ENCODE measurements at places on chromosomes 7 and 10.

- DNase-seq: no peak
Measured at GRCh38 chr10:116209781-116210180, 63.2 kb downstream of the GFRA1 start.

GRCh38 chr10:82390866-82391658 is 516.1 kb downstream of the NRG3 start:
- no peak for DNase-seq

DNA sequence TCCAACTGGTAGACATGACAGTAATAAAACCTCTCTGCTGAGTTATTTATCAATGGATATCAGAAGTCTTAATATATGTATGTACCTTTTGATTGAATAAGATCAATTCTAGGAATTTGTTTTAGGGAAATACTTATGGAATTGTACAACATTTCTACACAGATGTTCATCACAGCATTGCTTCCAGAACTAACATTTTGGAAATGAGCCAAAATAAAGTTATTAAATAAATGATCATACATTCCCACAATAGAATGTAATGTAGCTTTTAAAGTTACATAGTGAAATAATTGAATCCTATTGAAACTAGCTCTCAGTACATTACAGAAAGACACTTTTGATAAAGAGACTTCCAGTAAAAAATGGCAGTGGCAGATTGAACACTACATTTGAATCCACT is 481.6 kb upstream of the LRRN3 start:
- DNase-seq: no peak

- DNase-seq: no peak
Measured at GRCh38 chr7:127600885-127601284, 7.3 kb downstream of the FSCN3 start.

- DNase-seq: peak; percentile 46
Measured at GRCh38 chr7:30164567-30164966, 29.8 kb downstream of the MTURN start.

GRCh38 chr7:36273836-36274235 is 115.8 kb upstream of the ANLN start:
- no peak for DNase-seq

GRCh38 chr7:6258440-6259182 is 13.8 kb downstream of the CYTH3 start:
- DNase-seq: no peak

- DNase-seq: no peak
Measured at GRCh38 chr10:130956251-130956650, 355.3 kb downstream of the TCERG1L start.

GRCh38 chr7:30470163-30470770 is 8.3 kb downstream of the NOD1 start:
- no peak for DNase-seq

DNA sequence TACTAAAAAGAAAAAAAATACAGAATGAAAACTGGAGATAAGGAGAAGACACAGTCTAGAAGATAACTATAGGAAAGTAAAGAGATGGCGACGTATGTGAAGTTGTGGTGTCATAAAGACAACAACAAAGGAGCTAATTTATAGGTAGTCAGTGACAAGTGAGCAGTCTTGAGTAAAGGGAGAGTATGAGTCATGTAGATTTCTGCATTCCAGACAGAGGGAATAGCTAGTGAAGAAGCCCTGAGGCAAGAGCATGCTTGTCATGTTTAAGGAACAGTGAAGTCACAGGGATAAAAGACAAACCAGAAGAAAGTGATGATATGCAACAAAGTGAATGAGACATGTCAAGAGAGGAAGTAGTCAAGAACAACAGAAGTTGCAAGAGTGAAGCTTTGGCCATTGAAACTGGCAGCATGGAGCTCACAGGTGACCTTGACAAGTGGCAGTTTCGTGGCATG is 2.3 kb upstream of the MIOS start:
- peak; percentile 79 for DNase-seq

GRCh38 chr7:131480384-131481315 is 75.8 kb downstream of the PODXL start:
- DNase-seq: no peak

DNA sequence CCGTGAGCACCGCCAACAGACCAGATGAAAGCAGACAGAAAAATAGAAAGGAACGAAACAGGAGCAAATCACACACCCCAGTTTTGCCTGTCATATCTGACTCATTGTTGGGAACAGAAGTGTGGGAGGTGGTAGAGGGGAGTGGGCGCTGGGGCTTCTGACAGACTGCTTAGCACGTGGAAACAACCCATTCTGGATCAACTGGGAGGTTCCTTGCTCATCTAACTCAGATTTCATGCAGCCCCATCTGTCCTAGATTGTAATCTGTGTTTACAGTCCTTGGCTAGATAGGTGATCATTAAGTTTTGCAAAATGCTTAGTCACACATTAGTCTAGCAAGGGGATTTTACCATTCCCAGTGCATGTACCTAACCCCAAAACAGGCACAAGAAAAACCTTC is 154.1 kb downstream of the NRP1 start:
- no peak for DNase-seq

DNA sequence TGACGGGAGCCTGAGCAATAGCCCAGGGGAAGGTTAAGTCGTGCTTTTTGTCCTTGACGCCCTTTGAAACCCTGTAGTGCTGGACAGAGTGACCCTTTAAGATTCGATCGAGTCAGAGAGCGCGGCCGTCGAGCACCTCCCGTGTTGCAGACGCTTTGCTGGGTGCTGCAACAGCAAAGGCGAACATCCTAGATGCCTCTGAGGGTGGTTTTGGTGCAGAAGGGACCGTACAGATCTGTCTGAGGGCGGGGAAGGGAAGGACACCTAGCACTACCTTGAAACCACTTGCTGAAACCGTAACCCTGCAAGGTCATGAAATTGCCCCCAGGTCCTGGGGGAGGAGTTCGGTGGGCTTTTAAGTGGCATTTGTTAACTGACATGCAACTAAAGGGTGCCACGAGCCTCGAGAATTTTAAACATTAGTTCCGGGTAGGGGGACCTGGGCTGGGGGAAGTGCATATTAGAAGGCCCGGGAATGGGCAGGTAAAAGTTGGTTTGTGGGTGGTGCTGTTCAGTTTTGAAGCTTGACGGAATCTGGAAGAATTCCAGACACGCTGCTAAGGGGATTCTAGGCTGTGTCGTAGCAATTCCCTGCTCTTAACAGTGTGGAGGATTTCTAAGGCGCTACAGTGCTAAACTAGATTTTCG is 786 bp downstream of the ATP5F1C start:
- DNase-seq: peak; percentile 45

GRCh38 chr7:90474284-90475210 is 5.1 kb downstream of the PTTG1IP2 start:
- DNase-seq: no peak

- DNase-seq: no peak
Measured at GRCh38 chr10:121337427-121337826, 260.8 kb downstream of the FGFR2 start.

- no peak for DNase-seq
Measured at GRCh38 chr10:1061930-1062774, 6.0 kb downstream of the WDR37 start.

GRCh38 chr10:14476641-14477407 is 146.1 kb upstream of the FRMD4A start:
- no peak for DNase-seq

DNA sequence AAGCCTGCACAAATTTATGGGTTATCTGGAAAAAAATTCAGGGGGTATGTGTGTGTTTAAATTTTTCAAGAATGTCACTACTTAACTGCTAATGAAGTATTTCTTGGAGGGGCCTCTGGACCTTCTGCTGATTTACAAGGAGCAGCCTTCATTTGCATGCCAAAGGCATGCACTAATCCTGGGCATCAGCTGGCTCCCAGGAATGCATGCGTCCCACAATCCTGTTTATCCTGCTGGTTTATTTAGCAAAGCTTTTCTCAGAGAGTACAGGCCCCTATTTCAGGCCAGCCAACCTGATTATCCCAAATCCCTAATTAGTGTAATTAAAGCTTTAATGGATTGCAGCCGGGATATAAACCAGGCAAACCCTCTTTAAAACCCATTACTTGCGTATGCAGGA is 170.4 kb downstream of the TAX1BP1 start:
- no peak for DNase-seq

DNA sequence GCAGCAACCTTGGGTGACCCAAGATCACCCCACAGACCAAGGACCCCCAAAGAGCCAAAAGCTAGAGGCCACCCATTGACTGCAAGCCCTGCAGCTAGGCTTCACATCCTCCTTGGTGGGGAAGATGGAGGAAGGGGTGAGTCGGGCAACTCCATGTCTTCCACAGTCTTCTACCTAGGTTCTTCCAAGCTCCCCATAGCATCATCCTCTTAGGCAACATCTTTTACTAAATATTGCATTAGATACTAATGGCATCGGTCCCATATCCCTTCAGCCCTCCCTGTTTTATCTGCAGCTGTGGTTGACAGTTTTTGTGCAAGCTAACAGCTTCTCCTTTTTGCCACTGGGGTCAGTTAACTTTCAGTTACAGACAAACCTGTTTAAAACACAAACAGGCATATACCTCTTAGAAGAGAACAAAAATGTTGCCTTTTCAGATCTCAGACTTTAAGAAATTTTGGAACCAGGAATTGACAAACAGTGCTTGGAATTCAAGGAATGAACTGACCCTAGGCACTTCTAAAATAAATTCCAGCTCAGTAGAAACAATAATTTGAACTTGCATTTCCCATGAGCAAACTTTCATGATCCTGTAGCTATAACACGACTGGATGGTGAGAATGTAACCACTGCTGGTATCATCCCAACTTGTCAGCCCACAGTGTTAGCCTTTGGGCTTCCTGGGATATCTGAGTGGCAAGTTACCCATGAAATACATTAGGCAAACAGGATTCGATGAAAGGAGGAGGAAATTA is 33.9 kb upstream of the MSMB start:
- DNase-seq: no peak

- DNase-seq: no peak
Measured at GRCh38 chr10:112835217-112835715, 114.8 kb upstream of the TCF7L2 start.

DNA sequence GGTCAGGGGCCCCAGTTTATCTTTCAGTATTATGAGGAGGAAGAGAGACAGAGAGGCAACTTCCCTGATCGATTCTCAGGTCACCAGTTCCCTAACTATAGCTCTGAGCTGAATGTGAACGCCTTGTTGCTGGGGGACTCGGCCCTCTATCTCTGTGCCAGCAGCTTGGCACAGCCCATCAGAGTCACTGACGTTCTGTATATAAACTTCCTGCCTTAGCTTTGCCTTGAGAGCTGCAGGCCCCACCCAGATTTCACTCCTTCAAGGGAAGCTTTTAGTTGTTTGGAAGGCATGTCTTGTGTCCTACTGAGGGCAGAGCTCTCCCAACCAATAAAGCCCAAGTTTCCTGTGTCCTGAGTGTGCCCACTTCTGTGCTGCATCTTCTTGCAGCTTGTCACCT is 242.5 kb upstream of the PRSS58 start:
- DNase-seq: no peak

- no peak for DNase-seq
Measured at GRCh38 chr7:10875080-10875479, 98.6 kb upstream of the PHF14 start.

DNA sequence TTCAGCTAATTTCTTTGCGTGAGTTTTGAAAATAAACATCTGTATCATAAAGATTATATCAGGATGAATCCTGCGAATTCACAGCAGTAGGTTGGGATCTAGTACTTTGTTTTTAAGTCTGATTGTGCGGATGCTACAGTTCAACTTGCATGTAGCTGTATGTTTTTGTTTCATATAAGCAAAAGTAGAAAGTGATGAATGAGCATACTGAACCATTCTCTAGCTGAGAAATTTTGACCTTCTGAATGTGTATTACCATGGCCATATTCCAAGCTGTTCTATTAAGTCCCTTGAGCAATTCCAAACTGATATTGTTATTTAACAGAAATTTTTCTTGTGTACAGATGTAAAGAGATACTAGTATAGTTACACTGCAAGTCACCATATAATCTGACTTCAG is 358.8 kb upstream of the MEOX2 start:
- DNase-seq: no peak

DNA sequence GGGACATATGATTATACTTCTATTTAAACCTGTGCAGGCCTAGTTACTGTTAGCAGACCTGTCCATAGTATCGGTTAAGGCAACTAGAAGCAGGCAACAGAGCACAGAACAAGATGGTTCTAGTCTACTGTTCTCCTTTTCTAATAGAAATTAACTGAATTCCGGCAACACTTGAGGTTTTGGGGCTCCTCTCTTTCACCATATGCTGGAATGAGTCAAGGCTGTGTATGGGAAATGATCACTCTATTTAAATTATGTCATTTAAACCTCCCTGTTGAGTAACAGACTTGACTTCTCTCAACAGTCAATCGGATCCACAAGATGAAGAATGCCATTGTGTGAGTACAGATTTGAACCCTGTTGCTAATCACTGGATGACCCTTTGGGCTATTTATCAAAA is 6.2 kb upstream of the OTUD1 start:
- no peak for DNase-seq

Data from Caco-2 (cell line).